ENCODE measurements at places on chromosomes 1 and 21.

GRCh38 chr1:93673163-93673829 is 8.3 kb downstream of the BCAR3 start:
- DNase-seq, result no peak

DNA sequence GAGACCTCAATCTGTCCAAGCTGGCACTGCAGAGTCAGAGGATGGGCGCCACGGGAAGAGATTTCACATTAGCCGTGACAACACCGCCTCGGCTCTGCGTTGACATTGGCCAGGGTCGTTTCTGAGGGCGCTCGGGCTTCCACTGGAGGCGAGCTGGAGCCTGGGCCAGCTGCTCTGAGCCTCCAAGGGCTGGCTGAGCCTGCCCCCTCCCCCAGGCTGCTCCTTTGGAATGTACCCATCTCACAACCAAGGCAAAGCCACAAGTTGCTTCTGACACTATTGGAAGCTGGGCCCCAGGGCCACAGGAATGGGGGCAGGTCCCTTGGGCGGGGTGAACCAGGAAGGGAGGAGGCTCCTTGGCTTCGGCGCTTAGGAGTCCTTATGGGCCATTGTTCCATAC is 12.7 kb downstream of the GPR3 start:
- DNase-seq, result no peak

DNA sequence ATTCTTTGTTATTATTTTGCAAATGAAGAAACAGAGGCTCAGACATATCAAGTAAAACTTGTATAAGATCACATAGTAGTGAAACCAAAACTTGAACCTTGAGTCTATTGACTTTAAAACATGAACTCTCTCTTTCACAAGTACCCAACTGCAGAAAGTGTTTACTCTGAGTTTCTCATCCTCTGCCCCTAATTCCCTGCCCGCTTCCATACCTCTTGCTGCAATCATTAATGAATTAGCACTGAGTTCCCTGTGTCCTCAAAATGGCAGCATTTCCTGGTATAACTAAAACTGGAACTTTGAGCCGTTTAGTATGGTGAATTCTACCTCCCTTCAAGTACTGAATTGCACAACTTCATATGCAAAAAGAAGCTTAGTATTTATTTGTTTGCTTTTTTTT is 147.7 kb upstream of the DNAH14 start:
- DNase-seq, result no peak

DNA sequence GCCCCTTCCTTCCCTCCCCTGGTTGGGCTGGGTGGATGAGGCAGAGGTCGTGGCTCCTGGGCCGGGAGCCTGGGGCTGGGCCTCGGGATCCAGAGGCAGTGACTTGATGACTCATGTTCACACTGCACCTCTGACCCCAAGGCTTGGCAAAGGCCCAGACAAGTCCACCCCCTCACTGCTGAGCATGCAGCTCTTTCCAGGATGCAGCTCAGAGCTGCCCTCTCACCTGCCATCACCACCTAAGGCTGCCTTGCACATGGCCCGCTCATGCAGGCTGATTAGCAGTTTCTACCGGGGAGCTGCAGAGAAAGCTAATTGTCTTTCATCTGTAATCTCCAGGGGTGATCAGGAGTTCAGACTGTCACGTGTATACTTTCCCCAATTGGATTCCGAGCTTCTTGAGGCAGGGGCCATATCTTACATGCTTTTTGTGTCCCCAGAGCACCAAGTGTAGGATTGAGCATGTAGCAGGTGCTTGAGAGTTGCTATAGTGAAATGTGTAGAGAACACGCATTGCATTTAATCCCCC is 62.1 kb downstream of the LRRN2 start:
- no peak for DNase-seq

- DNase-seq, result no peak
These were observed 102.7 kb downstream of the CC2D1B start for GRCh38 chr1:52263153-52263910.

DNA sequence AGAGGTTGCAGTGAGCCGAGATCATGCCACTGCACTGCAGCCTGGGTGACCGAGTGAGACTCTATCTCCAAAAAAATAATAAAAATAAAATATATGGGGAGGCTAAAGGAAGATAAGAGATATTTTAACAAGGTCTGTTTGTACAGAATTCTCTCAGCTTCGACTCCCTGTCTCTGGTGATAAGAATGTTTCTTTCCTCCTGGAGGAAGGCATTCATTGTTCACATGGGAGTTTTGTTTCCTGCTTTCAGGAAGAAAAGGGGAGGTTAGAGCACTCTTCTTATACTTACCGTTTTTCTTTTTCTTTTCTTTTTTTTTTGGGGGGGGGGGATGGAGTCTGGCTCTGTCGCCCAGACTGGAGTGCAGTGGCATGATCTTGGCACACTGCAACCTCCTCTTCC is 2.0 kb upstream of the NAXE start:
- DNase-seq, result no peak

DNA sequence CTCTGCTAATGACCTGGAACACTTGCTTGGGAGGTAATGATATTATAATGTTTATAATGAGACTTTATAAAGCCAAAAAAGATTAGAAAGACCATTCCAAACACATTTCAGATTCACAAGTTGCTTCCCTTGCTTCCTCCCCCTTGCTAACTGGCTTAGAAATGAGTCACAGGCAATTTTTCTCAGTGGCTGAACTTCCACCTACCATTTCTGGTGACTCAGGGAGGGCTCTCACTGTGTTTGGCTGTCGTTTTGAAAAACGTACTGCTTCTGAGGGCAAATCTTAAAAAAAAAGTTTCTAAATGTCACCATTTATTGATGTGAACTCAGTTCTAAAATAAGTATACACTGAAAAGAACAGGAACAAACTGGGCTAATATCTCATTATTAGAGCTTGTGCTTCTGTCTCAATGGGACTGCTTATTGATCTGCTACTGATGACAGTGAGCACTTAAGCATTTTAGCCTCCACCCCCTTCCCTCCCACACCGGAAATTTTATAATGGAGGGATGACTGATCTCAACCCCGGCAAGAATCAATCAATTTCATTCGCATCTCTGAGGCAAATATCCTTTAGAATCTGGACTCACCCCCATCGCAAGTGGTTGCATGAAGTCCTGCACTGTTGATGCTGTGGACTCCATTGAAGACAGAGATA is 278.3 kb downstream of the KCTD3 start:
- peak; percentile 30 for DNase-seq

- DNase-seq, result no peak
These were observed 129.3 kb upstream of the PLPPR5 start for GRCh38 chr1:99133756-99134500.

DNA sequence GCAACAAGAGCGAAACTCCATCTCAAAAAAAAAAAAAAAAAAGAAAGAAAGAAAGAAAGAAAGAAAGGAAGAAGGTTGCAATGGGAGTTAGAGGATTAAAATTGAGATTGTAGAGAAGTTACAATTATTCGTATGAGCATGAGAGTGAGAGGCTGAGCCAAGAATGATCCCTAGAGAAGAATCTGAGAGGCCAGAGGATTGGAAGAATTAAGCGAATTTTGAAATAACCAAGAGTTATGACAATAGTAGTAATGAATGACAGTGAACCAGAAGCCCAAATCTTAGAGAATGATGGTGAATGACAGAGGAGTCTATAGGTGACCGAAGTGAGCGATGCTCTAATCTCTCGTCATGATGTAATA is 369 bp upstream of the ZYG11B start:
- no peak for DNase-seq

DNA sequence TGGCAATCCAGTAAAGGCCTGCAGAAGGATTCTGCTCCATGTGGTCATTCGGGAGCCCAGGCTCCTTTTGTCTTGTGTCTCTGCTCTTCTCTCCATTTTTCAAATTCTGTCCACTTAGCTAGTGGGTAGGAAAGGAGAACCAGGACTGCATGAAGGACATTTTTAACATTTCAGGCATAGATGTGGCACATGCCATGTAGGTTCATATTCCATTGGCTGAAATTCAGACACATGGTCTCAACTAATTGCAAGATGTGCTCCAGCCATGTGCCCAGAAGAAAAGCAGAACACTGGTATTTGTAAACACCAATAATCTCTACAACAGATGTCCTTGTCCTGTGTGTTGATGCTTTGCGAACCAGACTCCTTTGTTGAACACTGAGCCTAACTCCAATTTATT is 85.2 kb upstream of the WLS start:
- no peak for DNase-seq

DNA sequence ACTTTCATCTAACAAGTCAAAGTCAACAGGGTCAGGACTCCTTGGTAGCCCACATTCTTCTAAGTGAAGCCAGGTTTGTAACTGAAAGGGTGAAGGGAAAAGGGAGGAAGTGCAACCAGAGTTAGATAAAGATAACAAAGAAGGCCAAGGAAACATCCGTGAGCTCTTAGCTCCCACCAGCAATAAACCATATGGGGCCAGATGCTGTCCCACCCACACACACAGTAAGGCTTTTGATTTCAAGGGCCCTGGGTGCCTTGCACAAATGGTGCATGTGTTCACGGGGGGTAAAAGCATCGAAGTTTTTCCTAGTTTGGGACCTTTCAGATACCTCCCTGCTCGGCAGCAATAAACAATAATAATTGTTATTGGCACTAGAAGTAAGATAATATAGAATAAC is 5.1 kb upstream of the TIAM1 start:
- DNase-seq, result no peak

- peak; percentile 49 for DNase-seq
These were observed 46.8 kb upstream of the RUNX1 start for GRCh38 chr21:35095859-35096291.

DNA sequence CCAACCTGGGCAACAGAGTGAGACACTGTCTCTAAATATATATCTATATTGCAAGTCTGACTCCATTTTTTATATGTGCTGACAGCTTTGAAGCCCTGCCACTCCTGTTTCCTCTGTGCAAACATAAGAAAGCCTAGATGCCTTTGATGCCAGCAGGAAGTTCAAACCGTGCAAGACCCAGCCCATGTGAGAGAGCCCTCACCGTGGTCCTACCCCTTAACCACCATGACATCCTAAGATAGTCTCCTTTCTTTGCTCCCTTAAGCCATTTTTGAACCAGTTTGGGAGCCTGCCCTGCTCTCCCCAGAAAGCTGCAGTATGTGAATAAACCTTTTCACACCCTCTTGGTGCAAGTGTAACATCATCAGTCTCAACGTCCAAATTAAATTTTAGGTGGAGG is 3.7 kb upstream of the DIPK1A start:
- no peak for DNase-seq

- DNase-seq, result no peak
These were observed 22.1 kb upstream of the PAX7 start for GRCh38 chr1:18608534-18608933.

All from AG09319 (cell line).